ENCODE measurements at places on chromosomes 5 and 9.

DNA sequence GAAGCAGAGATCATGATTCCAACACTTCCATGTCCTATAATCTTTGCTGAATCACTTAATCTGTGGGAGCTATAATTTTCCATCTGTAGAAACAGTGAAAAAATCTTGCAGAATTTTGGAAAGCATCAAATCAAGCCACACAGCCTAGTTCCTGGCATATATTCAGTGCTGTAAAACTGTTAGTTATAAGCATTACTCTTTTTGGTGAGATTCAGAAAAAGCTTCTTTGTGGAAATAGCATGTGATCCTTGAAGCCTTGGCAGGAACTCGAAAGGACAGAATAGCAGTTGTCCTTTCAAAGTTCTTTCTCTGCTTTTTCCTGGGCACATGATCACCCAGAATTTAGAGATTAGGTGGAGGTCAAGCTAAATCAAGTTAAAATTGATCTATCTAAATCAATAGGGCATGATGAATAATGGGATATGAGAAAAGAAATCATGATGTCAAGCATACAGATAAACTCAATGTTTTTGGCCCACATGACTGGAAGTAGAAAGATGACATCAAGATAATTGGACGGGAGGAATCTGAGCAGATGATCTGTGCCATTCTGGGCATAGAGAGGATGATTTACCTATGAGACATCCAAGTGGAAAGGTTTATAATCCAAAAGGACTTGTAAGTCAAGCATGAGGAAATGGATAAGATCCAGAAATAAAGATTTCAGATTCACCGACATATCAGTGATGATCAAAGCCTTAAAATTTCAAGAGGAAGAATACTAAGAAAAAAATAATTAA lies 73.1 kb downstream of the TMEM232 start:
- no peak for DNase-seq

DNA sequence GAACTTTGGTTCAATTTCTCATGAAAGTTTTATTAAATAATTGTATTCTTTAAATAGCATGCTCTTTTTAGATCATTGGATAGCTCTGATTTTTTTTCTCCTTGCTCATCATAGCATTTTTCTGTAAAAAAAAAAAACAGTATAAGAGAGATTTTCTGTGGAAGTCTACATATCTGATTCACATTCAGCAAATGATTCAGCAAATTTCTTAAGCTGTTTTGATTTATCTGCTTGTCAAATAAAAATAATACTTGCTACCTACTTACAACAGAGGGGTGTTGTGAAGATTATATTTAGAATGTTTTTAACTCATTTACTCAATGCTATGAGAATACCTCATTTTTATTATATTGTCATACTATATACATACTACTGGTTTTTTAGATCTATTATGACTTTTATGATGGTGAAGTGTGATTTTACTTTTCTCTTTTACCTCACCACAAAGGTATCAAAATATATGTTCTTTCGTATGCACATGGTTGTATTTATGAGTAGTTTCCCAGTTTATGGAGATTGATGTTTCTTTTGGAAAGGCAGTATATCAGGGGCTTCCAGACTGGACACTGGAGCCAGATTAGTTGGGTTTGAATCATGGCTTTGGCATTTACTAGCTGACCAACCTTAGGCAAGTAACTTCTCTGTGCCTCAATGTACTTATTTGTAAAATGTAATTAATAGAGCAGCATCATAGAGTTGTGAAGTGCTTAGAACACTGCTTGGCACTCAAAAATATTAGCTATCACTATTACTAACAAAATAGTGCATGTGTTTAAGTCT lies 25.5 kb downstream of the TNPO1 start:
- DNase-seq, result no peak

DNA sequence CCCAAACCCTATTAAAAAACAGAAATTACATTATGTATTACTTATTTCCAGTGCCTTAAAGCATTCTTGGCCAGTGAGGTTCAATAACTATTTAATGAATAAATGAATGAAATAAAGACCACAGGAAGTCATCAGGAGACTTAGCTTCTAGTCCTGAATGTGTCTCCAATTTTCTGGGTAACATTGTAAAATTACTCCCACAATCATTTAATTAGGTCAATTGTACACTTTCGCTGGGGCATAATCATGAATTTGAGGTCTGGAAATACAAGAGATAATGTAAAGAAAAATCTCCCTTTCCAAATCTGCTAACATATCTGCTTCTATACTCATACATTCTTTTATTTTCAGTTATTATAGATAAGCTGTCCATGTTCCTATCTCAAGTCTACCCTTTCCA lies 199.2 kb downstream of the TLR4 start:
- no peak for DNase-seq

- DNase-seq, result no peak
These were observed 20.2 kb downstream of the ZBED3 start for GRCh38 chr5:77066823-77067442.

DNA sequence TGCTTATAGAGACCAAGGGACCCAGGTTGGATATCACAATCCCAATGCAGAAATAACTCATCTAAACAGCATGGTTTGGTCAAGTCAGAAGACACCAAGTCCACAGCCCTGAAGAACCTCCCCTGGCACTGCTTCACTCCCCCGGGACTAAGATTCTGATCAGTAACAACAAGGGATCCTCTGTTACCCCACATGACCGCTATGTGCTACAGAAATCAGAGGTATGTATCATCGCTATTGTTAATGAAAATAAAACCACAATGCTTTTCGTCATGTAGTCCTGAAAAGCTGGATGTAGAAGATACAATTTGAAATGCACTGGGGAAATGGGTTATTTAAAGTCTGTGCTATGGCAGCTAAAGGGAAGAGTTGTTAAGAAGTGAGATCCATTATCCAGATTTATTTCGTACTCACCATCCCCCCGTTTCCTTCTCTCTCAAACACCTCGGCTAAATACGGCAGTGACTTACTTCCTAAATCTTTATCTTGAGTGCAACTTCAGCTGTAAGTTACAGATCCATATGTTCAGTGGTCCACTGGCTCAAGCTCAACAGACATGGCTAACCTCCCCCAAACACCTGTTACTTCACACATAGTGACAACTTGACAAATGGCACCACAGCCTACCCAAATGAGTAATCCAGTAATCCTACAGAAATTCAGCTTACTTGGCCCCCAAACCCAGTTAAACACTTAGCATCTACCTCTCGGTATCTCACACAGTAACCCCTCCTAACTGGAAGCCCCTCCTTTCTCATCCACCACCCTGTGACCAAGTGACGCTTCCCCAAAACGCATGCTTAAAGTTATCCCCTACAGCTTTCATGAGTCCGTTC lies 129.2 kb downstream of the MYO10 start:
- DNase-seq, result no peak

GRCh38 chr5:96547486-96547885 lies 114.4 kb upstream of the PCSK1 start:
- DNase-seq, result no peak

DNA sequence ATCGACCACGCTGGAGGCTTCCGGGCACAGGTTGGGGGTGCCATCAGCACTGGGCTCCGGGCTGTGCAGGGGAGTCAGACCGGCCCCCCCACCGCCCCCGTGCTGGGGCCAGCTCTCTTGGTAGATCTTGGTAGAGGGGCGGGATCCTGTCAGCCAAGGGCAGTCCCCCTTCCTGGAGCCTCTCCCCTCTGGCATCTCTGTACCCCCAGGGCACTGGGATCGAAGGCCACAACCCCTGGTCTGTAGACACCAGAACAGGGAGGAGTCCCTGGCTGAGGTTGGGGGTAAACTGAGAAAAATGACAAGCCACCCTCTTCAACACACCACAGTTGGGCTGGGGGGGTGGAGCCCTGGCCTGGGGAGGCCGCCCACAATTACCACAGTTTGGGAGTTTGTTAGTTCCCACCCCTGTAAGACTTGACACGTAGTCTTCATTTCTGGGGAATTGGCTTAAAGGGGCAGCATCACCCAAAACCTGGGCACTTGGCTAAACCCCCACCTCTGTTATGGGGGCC lies 882 bp downstream of the CERCAM start:
- DNase-seq, result no peak

DNA sequence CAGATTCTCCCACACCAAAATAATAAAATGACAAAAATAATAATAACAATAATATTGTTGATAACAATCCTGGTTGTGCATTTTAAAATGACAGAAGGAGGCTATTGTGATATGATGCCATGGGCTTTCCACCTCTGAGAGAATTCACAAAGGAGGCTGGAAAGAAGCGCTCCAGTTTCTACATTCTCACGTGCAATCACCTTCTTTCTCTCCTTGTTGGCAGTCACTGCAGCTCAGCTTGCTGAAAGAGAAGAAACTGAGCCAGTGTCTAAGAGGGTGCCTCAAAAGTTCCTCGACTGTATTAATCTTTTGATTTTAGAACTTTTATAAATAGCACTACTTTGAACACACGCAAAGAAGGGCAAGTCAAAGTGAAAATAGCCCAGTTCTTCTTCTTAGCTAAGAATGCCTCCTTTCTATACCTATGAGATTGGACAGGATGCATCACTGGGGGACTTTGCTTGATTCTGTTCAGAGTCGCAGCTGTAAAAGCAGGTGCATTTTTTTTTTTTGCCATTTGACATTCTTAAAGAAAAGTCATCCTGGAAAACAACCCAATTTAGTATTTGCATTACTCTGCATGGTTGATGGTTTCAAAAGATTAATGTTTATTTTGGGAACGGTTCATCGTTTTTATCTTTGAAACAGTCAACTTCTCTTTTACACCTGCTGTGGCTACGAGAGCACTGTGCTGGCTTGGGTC lies 12.4 kb upstream of the SUB1 start:
- DNase-seq, result no peak

DNA sequence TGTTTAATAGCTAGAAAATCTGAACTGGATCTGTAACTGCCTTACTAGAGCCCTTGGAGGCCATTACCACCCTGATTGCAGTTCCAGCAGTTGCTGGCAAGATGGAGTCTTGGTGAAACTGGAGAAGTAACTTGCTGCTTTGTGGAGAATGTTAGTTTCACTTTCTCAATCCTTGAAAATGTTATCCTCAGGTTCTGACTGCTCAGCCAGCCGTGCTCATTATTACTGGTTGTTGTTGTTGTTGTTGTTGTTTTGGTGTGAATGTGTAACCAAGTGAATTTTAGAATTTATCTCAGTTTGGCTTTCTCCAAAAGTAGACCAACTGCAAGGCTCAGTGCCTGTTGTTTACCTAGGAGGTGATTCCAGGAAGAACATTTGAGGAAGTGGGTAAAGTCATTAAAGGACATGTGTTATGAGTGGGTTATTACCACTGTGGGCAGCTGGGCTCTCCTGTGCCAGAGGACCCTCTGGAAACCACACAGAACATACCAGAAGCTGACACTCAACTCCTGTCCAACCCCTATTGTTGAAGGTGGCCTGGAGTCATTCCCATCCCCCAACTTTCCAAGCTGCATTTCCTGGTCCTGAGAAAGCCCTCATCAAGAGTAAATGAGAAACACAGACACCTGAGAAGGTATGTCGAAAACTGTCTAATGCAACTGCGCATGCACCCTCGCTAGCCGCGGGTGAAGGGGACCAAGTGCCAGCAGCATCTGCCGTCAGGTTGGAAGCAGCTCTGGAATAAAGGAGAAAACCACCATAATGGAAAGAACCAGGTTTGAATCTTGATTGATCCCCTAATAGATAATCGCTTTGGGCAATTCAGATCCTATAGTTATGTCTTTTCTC lies 111.6 kb downstream of the CMYA5 start:
- no peak for DNase-seq

GRCh38 chr5:143701493-143701892 lies 110.5 kb upstream of the HMHB1 start:
- no peak for DNase-seq

- DNase-seq, result no peak
These were observed 9.9 kb upstream of the SLC2A6 start for GRCh38 chr9:133488686-133489252.

- no peak for DNase-seq
These were observed 210.1 kb upstream of the TRIM32 start for GRCh38 chr9:116476935-116477381.

GRCh38 chr9:27475057-27475595 lies 49.0 kb upstream of the IFNK start:
- DNase-seq, result no peak

DNA sequence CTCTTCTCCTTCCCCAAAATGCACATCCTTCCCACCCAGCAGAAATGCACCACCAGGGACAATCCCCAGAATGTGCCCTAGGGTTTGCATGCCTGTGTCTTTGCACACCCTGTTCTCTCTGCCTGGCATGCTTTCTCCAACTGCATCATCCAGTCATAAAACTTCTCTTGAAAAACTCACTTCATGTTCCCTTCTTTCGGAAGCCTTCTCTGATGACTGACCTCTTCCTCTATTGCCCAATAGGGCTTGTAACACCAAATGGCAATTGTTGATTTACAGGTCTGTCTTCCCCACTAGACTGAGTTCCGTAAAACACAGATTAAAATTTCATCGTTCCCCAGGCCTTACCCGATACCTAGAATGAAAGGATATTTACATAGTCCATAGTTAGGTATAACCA lies 83.1 kb upstream of the SPOCK1 start:
- no peak for DNase-seq

DNA sequence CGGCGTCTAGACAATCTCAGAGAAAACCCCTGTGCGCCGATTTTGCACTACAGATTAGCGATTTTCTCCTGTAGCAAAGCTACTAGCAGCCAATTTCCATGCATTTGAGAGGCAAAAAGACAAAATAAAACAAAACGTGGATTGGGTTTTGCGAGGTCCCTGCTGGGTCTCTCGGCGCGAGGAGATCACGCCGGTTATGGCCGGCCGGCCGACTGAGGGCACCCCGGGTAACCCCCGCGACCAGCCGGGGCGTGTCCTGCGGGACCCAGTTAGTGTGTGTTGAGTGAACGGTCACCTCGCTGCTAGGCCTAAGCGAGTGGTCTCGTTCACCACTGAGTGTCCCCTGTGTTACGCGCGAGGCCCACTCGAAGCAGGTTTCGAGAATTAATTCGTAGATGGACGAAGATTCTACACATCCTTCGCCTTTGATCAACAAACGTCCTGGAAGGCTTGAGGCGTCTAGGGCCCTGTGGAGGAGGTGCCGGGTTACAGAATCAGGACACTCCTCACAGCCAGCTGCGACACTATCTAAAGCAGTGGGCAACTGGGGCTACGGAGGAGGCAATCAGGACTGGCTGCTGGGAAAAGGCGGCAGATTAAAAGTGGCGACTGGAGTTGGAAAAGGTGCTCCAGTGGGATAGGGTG lies 764 bp upstream of the VDAC1 start:
- DNase-seq, result no peak
